Activated CD4-positive, alpha-beta T cell treated with anti-CD3 and anti-CD28 coated beads, Interleukin-2, amount 10 ng/mL, durations not matched to agents 7 days and 5 days (primary cell): ENCODE measurements at places on chromosomes 4 and X. TPM values are rescaled to one million over a fixed set of nuclear protein-coding genes. Genes with fewer than 3 reads are reported as not detected.
A peak's percentile ranks its signal among the peaks of the same experiment; 100 is the strongest.

DNA sequence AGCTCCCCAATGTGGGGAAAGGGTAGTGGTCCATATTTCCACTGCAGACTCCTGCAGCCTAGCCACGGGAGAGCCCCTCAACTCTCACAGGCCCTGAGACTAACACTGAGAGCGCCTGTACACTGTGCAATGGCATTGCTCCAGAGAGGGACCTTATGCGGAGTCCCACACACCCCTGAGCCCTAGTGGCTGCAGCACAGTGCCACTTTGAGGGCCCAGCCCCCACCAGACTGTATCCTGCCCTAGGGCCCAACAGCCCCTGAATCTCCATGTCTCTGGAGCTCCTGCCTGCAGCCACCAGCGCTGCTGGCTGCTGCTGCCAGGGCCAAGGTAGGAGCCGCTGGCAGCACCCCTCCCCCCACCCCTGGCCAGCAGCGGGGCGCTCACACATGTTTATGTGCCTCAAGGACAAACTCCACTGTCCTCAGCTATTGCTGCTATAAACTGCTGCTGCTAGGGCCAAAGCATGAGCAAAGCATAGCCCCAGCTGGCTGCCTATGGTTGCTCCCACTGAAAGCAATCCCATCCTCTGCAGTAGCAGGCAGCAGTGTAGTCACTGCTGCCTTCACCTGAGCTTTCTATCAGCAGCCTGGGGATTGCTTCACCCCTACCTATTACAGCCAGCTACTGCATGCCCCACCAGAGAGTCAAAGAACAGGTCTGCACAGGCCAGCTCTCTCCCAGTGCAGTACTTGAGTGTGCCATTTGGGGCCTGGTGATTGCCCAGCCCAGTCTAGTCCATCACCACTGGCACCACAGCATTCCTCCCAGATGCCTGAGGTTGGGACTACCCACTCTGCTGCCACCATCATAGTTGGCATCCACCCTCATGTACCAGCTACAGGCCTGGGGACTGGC is 24.3 kb downstream of the TMEM154 start:
- DNase-seq, result no peak

GRCh38 chrX:40008791-40009461 is 88.8 kb downstream of the BCOR start:
- peak; percentile 14 for DNase-seq

DNA sequence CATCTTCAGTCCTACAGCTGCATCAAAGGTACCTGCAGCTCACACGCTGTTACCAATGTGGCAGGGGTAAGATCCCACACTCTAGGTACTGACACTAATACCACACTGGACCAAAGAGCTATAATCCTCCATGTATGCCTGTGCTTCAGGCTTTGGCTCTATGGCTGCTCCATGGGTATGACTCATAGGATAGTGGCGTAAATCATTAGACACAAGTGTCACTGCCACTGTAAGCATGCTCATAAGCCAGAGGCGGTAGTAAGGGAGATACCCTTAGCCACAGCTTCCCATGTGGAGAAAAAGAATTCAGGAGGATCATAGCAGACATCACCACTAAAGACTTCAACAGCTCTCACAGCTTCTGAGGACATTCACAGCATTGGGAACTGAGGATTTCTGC is 287.5 kb downstream of the ACTRT1 start:
- no peak for DNase-seq

The HTRA3 gene
- not detected for total RNA-seq

The CT83 gene
- not detected for total RNA-seq

The TIGD2 gene
- total RNA-seq, result 6.4 TPM

The HSFX3 gene
- not detected for total RNA-seq

The MXRA5 gene
- total RNA-seq, result not detected
